ENCODE measurements at places on chromosomes 7 and 10.

DNA sequence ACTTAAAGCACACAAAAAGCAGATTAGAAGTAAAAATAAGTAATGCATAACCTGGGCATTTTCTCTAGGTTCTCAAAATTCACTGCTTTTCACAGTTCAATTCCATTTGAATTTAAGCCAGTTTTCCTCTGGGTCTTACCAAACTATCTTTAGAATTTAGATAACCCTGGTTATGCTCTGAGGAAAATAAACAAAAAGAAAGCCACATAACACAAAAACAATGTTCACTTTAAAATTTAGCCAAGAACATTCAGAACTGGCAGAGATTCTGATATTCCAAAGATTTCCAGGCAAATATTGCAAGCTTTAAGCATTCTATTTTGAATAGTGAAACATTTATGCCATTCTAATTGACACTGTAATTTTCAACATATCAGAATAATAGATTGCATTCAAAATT, 50.7 kb upstream of the PRKG1 start:
- no peak for DNase-seq

DNA sequence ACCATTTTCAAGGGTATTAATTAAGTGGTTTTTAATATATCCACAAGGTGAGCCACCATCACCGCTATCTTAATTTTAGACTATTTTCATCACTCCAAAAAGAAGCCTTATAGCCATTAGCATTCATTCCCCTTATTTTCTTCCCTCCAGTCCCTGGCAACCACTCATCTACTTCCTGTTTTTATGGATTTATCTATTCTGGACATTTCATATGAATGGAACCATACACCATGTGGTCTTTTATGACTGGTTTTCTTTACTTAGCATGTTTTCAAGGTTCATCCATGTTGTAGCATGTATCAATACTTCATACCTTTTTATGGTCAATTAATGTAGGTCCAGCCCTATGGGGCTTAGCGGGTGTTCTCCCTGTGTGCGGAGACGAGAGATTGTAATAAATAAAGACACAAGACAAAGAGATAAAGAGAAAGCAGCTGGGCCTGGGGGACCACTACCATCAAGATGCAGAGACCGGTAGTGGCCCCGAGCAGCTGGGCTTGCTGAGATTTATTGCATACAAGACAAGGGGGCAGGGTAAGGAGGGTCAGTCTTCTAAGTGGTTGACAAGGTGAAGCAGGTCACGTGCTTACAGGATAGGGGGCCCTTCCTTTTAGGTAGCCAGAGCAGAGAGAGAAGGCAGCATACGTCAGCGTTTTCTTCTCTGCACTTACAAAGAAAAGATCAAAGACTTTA, 14.6 kb downstream of the WBP1L start:
- DNase-seq = no peak

- DNase-seq = no peak
Measured at GRCh38 chr10:63042256-63042655, 90.9 kb upstream of the NRBF2 start.

DNA sequence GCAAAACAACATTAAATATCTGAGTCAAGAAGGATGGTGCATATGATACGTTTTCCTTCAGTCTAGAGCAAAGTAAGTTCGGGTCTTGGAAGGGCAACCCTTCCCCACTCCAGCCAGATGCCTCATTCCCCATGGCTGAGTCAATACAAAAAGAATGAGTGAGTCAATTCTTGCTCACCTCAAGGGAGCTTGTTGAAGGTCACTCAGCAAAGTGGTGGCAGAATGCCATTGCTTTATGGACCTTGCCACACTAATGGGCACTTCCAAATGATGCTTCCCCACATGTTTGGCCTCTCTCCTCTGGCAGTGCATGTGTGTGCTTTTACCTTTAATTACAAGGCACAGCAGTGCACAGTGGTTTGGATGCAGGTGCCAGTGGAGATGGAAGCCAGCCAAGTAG, 296.5 kb downstream of the SORCS3 start:
- DNase-seq = no peak

- no peak for DNase-seq
Measured at GRCh38 chr10:119595134-119595675, 1.6 kb downstream of the TIAL1 start.

DNA sequence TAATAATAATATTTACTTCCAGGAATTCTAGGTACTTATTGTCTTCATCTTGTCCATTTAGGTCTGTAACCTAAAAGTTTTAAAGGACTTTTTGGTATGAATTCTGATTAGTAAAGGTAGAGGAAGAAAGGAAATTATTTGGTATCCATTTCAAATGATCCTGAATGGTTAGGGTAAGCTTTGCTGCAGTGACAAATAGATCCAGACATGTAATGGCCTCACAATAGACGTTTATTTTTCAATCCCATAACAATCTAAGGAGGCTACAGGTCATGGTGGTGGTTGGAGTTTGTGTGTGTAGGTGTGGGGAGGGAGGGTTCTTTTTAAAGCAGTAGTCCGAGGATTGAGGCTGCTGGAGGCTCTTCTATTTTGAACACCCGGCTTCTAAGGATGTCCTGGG, 5.3 kb downstream of the FBH1 start:
- DNase-seq = no peak

DNA sequence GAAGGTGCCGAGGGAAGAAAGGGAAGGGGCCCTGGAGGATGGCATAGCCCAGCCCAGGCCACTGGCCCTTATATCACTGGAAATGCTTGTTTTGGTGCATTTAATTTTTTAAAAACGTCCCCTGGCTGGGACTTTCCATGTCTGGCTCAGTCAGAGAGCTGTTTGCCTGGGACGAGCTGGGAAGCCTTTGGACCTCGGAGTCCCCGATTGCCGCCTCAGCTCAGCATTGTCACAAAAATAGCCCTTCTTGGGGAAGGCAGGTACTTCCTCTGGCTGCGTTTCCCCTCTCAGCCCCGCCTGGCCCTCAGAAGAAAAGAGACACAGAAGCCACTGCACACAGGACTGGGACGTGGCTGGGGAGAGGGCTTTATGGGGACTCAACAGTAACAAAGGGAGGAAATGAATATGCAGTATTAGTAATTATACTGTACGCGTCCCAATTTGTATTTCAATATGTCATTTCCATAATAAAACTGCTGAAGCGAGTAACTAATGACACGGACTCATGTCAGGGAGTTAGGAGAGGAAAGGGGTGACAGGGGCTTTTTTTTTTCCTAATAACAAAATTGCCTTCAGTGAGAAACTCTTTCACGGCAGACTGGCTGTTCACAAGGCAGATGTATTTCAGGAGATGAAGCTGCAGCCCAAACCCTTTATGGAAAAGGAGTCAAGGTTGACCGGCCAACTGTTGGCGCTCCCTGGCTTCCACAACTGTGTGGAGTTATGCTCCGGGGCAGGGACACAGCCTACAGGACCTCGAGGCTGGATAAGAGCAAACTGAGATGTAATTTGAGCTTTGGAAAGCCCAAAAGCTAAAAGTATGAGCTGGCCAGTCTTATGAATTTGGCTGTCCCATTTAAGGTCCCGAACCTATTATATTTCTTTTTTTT, 31.0 kb upstream of the MXI1 start:
- no peak for DNase-seq

DNA sequence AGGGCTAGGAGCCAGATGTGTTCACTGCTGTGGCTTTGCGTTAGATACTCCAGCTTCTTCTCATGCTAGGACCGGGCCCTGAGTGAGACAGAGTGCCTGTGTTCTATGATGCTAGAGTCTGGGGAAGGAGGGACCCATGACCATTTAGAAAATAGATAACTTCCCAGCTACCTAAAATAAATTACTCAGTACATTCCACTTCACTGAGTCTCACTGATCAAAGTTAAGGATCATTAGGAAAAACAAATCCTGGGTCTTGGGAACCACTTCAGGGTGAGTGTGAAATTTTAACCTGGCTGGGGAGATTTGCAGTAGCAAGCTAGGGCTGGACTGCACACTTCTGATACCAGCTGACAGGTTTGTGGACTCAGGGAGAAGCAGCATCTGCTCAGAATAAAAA, 138.1 kb downstream of the EMX2 start:
- DNase-seq = no peak

DNA sequence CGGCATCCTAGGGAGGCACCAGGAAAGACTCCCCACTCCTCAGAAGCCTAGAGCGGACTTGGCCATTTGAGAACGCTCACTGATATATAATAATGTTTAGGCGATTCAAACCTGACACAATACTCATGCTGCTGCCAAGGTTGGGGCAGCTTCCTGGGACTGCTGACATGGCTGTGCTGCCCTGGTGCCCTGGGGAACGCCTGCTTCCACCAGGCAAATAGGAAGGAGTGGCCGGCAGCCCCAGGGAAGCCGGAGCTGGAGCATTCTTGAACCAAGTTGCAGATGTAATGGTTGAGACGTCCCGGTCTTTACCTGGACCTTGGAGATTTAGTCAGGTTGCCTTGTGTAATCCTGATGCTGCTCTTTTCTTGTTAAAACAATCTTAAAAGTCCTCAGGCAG, 8.8 kb downstream of the GDF10 start:
- no peak for DNase-seq

DNA sequence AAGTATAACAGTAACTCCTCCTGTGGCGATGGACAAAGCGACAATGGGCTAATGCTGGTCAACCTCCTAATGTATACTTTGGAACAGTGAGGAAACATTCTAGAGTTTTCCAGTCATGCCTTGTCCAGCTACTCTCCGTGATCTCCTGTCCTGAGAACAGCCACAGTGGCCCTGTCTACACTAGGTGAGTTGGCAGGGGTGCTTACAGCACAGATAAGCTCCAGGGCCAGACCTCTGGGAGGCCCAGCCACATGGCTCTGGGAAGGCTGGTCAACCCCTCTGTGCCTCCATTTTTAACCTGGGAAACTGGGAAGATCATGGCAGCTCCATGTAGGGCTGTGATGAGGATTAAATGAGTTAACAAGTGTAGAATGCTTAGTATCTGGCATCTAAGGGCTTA, 57.0 kb downstream of the CLEC2L start:
- no peak for DNase-seq

DNA sequence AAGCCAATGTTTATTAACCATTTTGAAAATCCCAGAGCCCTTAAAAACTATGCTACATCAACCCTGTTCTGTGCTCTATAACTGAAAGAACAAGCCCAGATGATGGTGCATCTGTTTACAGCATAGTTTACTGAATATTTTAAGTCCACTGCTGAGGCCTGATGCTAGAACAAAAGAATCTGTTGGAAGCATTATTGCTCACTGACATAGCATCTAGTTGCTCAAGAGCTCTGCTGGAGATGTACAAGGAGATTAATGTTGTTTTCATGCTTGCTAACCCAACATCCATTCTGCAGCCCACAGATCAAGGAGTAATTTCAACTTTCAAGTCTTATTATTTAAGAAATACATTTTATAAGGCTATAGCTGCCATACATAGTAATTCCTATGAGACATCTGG, 181.3 kb upstream of the FEZF1 start:
- no peak for DNase-seq

- DNase-seq = no peak
Measured at GRCh38 chr10:57844387-57844998, 423.2 kb downstream of the IPMK start.

- DNase-seq = no peak
Measured at GRCh38 chr7:157522954-157523353, 186.2 kb downstream of the DNAJB6 start.

- no peak for DNase-seq
Measured at GRCh38 chr10:19209319-19209718, 160.7 kb downstream of the MALRD1 start.

- DNase-seq = no peak
Measured at GRCh38 chr10:78231939-78232338, 198.3 kb downstream of the RPS24 start.

GRCh38 chr7:141418066-141418465, 133.1 kb upstream of the AGK start:
- no peak for DNase-seq

DNA sequence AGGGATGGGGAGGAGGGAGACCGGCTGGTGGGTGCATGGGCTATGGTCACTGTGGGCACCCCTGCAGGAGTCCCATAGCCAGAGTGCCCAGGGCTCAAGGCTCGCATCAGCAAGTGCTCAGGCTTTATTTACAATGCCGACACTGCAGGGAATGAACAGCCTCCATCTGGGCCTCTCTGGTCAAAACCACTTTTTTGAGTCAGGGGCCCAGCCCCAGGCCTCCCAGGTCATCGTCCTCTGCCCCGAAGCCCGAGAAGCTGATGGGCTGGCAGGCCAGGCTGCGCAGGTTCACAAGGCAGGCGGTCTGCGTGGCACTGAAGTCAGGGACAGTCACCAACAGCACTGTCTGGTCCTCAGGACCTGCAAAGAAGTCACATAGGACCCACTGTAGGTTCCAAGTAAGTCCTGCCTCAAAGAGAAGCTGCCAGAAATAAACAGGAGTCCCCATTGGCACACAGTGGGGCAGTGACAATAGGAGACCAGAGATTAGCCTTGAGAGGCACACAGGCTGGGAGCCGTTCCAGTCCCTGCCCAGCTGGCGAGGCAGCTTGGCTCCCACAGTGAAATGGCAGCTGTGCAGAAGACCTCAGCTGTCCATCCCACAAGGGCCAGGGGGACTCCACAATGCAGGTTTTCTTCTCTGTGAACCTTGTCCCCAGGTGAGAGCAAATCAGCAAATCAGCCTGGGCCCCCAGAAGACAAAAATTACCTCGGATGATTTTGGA, 8.6 kb downstream of the POLD2 start:
- DNase-seq = no peak

GRCh38 chr10:28993861-28994260, 295.0 kb upstream of the LYZL1 start:
- no peak for DNase-seq

GRCh38 chr10:71927776-71928592, 36.2 kb upstream of the CHST3 start:
- DNase-seq = no peak

DNA sequence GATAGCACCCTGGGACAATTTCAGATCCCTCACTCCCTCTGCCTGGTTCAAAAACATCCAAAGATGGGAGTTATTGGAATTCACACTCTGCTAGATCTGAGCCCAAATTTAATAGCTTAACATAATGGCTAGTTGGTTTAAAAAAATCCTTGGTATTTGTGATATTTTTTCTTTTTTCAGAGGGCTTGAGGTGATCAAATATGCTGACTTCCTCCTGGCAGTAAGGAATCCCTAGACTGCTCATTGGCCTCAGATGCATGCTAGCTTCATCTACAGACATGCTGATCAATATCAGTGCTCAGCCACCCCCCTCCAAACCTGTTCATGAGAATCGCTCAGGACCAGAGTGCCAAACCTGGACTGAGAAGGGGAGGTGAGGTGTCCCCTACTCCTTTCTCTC, 74.7 kb upstream of the PLPP4 start:
- DNase-seq = no peak

GRCh38 chr7:129924602-129925001, 28.2 kb downstream of the UBE2H start:
- DNase-seq = no peak

DNA sequence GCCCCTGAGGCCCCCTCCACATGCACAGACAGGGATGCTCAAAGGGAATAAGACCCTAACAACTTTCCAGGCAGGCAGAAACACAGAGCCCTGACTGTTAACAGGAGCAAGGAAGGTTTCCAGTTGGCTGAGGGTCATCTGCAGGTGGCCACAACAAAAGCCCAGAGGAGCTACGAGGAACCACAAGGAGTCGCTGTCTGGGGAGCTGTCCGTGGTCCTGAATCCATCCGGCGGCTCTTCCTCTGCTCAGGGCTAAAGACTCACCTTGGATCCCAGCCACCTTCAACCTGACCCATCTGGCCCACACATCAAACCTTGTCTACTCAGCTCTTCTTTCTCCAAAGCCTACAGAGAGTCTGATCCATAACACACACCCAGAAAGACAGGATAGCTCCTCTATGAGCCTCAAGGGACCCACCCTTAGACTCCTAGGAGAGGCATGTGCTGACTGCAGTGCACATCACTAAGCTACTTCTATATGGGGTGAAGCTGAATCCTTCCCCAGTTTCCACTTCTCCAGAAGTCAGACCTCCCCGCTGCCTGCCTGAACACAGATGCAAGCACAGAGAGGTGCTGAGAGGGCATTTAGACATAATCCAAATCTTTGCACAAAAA, 104.0 kb downstream of the SLIT1 start:
- DNase-seq = no peak

Data from WERI-Rb-1 (cell line).